T-cell (primary cell): ENCODE measurements at places on chromosomes 3 and 15. TPM values are rescaled to one million over a fixed set of nuclear protein-coding genes. Genes with fewer than 3 reads are reported as not detected.
A peak's percentile ranks its signal among the peaks of the same experiment; 100 is the strongest.

DNA sequence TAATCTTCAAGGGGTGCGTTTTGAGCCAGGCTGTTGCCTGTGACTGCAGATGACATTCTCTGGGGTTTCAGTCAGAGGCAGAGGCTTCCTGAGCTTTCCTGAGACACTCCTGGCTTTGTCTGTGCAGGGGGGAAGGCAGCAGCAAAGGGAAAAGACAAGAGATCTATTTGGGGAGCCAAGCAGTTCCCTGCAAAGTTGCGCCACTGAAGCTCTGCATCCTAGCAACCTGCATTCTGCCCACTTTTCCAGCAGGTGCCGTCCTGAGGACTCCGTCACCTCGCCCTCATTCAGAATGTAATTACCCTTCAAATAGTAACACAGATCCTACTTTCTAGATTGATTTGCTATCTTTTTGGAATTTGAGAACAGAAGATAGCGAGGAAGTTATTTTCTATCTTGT lies 1.9 kb upstream of the TMEM158 start:
- no peaks in the 10 kb centered on the region for H3K36me3 ChIP-seq
- peaks cover 59% of the 10 kb centered on the region for H3K27me3 ChIP-seq
- H3K27ac ChIP-seq, result no peak overlapping the region
- DNase-seq, result no peak
- H3K4me1 ChIP-seq, result peaks cover 3% of the 10 kb centered on the region

- H3K4me1 ChIP-seq, result no peaks in the 10 kb centered on the region
- DNase-seq, result no peak
- no peaks in the 10 kb centered on the region for H3K36me3 ChIP-seq
- H3K27ac ChIP-seq, result no peak overlapping the region
- peak overlapping the region; percentile 74 for H3K4me3 ChIP-seq
- peaks cover 20% of the 10 kb centered on the region for H3K27me3 ChIP-seq
Observed at GRCh38 chr3:124034016-124034843, 42.3 kb upstream of the ROPN1 start.

DNA sequence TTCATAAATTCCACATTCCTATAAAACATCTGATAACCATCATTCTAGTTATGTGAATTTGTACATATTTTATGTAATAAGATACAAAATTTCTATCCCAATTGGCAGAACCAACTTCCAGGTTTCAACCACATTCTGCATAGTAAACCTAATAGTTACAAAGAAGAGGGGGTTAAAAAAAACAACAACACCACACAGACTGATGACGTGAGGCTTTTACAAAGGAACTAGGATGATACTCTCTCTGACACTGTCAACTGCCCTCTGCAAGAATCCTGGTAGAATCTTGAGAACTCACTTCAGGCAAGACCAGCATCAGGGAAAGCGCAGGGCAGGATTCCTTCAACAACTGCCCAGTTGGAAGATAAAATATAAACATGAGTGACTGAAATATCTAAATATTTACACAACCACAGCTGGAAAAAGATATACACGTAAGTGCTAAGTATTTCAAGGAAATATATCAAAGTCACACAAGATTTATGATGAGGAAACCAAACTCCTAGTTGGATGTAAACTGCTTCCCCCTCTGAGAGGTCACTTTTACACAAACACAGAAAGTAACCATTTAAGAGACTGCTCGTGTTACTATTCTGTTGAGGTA lies 816.4 kb downstream of the ROBO1 start:
- H3K27me3 ChIP-seq, result no peaks in the 10 kb centered on the region
- H3K4me1 ChIP-seq, result no peaks in the 10 kb centered on the region
- DNase-seq, result no peak
- H3K27ac ChIP-seq, result no peak overlapping the region
- H3K4me3 ChIP-seq, result no peak overlapping the region

DNA sequence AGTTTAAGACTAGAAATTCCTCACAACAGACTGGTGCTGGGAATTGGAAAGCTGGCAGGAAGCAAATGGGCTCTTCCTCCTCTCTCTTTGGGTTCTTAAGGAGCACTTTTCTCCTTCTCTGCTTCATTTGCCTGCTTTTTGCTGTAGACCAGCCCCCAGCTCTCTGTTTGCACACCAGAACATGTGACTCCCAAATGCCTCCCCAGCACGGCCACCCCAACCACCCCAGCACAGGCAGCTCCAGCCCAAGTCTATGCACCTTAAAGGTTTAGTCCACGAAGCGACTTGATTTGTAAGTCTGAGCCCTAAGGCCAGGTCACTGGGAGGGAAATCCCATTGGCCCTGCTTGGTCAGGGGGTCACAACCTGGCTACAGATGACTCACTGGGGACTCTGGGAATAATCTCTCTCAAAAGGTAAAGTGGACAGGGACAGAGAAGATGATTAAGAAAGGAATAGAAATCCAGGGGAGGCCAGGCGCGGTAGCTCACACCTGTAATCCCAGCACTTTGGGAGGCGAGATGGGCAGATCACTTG lies 377.8 kb upstream of the PROK2 start:
- H3K27ac ChIP-seq, result no peak overlapping the region
- H3K4me1 ChIP-seq, result no peaks in the 10 kb centered on the region
- H3K27me3 ChIP-seq, result peaks cover 2% of the 10 kb centered on the region
- H3K4me3 ChIP-seq, result no peak overlapping the region

DNA sequence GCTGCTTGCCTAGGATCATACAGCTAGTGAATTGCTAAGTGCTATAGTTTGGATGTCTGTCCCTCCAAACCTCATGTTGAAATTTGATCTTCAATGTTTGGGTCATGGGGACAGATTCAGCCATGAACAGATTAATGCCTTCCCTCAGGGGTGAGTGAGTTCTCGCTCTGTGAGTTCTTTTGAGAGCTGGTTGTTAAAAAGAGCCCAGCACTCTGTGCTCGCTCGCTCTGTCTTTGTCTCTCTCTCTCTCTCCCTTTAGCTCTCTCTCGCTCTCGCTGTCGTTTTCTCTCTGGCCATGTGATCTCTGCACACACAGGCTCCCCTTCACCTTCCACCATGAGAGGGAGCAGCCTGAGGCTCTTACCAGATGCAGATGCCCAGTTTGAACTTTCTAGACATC lies 14.9 kb downstream of the TRH start:
- DNase-seq, result no peak
- H3K27me3 ChIP-seq, result peaks cover 13% of the 10 kb centered on the region
- no peaks in the 10 kb centered on the region for H3K4me1 ChIP-seq
- H3K36me3 ChIP-seq, result no peaks in the 10 kb centered on the region
- no peak overlapping the region for H3K4me3 ChIP-seq
- no peak overlapping the region for H3K27ac ChIP-seq

DNA sequence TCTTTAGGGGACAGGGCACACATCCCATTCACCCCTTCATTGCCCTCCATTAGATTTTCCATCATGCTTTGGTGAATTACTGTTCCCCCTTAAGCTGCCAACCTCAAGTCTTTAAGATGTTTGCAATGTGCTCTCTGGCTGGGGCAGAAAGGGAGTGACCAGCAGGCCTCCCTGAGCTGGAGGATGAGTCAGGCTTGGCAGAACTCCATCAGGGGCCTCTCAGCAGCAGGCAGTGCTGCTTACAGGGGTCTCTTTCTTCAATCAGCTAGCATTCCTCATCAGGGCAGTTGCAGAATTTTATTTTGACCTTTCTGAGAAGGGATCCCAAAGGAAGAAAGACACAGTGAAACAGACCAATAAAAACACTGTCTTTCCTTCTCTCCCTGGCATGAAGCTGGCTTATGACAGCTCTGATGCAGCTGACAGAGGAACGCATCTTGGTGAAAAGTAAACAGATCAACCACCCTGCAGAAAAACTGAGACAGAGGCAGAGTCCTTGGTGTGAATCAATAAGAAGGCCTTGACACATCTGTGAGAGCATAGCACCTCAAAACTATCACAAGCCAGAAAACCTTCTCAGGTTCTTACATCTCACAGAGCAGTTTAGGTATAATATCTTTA lies 88.7 kb upstream of the MRPL3 start:
- no peaks in the 10 kb centered on the region for H3K27me3 ChIP-seq
- H3K4me3 ChIP-seq, result no peak overlapping the region
- no peak overlapping the region for H3K27ac ChIP-seq
- H3K4me1 ChIP-seq, result no peaks in the 10 kb centered on the region
- no peak for DNase-seq

DNA sequence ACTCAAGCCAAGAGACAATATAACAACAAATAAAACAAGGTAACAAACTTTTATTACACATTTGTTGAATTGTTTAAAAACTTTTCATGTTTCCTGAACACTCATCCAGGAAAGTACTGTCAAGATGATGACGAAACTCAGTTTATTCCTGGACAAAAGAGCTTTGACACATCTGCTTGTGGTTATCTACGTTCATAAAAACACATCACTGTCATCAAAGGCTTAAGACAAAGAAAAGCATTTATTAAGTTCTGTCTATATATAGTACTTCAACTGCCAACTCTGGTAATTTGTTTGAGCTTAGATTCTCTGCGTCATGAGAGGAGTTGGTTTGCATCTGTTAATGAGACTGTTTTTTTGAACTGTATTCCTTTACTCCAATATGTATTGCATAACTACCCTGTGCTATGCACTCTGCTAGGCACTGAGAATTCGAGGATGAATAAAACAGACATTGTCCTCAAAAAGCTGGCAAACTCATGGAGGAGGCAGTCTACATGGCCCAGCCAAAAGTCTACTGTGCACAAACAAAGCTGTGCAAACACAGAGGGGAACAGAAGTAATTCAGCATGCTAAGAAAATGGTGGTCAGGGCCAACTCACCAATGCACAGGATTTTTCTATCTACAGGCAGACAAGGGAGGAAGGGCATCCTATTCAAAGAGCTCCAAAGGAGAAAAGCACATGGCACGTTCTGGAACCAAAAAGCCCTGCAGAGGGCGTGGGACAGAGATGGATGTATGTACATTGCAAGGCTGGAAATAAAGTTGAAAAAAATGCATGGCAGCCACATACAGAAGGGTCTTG lies 21.5 kb downstream of the PLD1 start:
- H3K4me1 ChIP-seq, result no peaks in the 10 kb centered on the region
- no peak overlapping the region for H3K27ac ChIP-seq
- H3K36me3 ChIP-seq, result no peaks in the 10 kb centered on the region
- H3K27me3 ChIP-seq, result no peaks in the 10 kb centered on the region
- no peak overlapping the region for H3K4me3 ChIP-seq

DNA sequence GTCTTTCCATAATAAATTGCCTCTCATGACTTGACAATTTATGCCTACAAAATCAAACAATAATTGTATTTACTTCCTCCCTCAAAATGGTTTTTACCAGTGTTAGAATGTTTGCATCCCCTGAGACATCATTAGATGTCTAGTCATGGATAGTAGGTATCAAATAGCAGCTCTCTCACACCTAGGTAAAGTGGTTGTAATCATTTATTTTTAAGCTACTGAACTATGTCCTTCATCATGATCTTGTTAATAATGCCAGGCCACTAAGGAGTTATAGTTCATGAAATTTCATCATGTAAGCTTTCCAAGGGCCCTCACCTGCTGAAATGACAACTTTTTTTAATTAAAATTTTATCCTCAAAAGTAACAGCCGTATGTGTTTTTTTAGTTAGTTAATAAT lies 134.1 kb downstream of the ARPP21 start:
- H3K27ac ChIP-seq, result no peak overlapping the region
- no peak for DNase-seq
- H3K27me3 ChIP-seq, result no peaks in the 10 kb centered on the region
- H3K36me3 ChIP-seq, result no peaks in the 10 kb centered on the region
- H3K4me3 ChIP-seq, result no peak overlapping the region

GRCh38 chr3:111737706-111738086 lies 121.4 kb upstream of the PHLDB2 start:
- H3K27me3 ChIP-seq, result no peaks in the 10 kb centered on the region
- no peaks in the 10 kb centered on the region for H3K4me1 ChIP-seq
- no peak for DNase-seq

DNA sequence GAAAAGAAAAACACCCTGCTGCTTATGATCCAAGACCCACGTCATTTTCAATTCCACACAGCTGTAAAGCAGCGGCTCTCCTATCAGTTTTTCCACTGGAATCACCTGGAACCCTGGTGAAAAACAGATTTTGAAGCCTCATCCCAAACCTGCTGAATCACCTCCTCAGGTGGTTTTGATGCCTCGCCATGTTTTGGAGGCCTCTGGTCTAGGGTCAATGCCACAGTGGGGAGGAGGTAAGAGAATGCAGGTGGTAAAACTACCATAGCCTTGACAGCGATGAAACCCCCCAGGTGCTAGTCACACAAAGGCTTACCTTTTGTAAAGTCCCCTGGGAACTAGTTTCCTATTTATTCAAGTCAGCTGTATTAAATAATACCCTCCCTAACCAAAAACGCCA lies 24.8 kb downstream of the MYO1E start:
- H3K27ac ChIP-seq, result no peak overlapping the region
- no peaks in the 10 kb centered on the region for H3K36me3 ChIP-seq
- no peak for DNase-seq
- no peak overlapping the region for H3K4me3 ChIP-seq
- H3K27me3 ChIP-seq, result no peaks in the 10 kb centered on the region

DNA sequence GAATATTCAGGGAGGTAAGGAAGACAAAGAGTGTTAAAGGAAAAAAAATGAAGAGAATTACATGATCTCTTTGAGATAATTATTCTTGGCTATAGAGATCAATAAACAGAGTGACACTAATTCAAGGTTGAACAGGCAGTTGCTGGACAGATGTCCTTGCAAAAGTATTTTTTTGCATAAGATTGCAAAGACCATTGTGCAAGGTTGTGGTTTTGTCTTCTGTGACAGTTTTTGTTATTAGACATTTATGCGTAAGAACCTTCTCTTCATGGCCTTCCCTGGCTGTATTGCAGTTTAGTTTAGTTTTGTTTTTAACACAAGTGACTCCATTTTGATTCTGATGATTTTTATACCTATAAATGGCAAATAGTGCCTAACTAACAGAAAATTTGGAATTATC lies 682.8 kb upstream of the ARPP21 start:
- no peaks in the 10 kb centered on the region for H3K27me3 ChIP-seq
- no peak overlapping the region for H3K4me3 ChIP-seq
- no peak for DNase-seq
- no peak overlapping the region for H3K27ac ChIP-seq

GRCh38 chr3:8516047-8516661 lies 14.5 kb downstream of the LMCD1 start:
- H3K27me3 ChIP-seq, result no peaks in the 10 kb centered on the region
- H3K4me3 ChIP-seq, result no peak overlapping the region
- no peak overlapping the region for H3K27ac ChIP-seq
- H3K36me3 ChIP-seq, result no peaks in the 10 kb centered on the region

DNA sequence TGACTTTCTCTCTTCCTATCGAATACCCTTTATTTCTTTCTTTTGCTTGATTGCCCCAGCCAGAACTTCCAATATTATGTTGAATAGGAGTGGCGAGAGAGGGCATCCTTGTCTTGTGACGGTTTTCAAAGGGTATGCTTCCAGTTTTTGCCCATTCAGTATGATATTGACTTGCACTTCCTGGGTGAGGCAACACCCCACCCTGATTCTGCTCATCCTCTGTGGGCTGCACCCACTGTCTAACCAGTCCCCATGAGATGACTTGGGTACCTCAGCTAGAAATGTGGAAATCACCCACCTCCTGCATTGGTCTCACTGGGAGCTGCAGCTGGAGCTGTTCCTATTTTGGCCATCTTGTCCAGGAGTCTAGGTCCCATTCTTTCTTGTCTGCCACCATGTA lies 44.8 kb upstream of the KCNH8 start:
- DNase-seq, result no peak
- no peaks in the 10 kb centered on the region for H3K4me1 ChIP-seq
- H3K36me3 ChIP-seq, result no peaks in the 10 kb centered on the region
- no peak overlapping the region for H3K4me3 ChIP-seq

GRCh38 chr3:12227833-12228232 lies 61.0 kb upstream of the PPARG start:
- no peaks in the 10 kb centered on the region for H3K27me3 ChIP-seq
- H3K36me3 ChIP-seq, result no peaks in the 10 kb centered on the region
- no peaks in the 10 kb centered on the region for H3K4me1 ChIP-seq
- H3K27ac ChIP-seq, result no peak overlapping the region
- no peak overlapping the region for H3K4me3 ChIP-seq

The IL5RA gene
- total RNA-seq, result 1.4 TPM

The C2CD4A gene
- not detected for total RNA-seq

The SEMA3F gene
- 0.37 TPM for total RNA-seq

The ANKRD34C gene
- not detected for total RNA-seq

The GPR15 gene
- total RNA-seq, result 24.7 TPM

The MASP1 gene
- total RNA-seq, result not detected
